Gastroesophageal sphincter (tissue), 4 donors: ENCODE measurements at places on chromosomes 13 and 19. TPM values are rescaled to one million over a fixed set of nuclear protein-coding genes. Genes with fewer than 3 reads are reported as not detected.

The XRCC1 gene
- total RNA-seq, result 24.5 TPM

The CRX gene
- total RNA-seq, result not detected

The SLC25A41 gene
- total RNA-seq, result 0.27 TPM

The SHANK1 gene
- total RNA-seq, result not detected

The ZNF77 gene
- total RNA-seq, result 4.2 TPM

The CLEC4G gene
- not detected for total RNA-seq

The TRPC4 gene
- 1.1 TPM for total RNA-seq

The ATP8A2 gene
- total RNA-seq, result 0.16 TPM

- no peak for ATAC-seq
Measured at GRCh38 chr13:33290421-33290965, 4.9 kb upstream of the STARD13 start.

DNA sequence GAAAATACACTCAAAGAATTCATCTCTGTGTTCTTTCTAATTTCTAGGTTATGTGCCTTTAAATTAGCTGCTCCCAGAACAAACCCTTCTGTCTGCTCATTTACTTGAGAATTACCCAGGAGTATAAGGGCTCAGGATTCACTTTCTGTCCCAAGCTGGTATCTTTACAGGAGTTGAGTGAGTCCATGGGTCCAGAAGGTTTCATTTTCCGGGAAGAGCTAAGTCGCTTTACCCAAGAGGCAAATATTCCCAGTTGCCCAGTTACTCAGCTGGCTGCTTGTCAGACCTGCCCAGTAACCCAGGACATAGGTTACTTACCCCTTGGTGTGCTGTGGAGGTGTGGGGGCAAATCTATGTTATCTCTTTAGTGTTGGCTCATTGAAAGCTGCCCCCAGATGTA lies 47.3 kb downstream of the DHRS12 start:
- no peak for ATAC-seq

GRCh38 chr13:51520524-51520923 lies 63.7 kb upstream of the WDFY2 start:
- ATAC-seq, result no peak

DNA sequence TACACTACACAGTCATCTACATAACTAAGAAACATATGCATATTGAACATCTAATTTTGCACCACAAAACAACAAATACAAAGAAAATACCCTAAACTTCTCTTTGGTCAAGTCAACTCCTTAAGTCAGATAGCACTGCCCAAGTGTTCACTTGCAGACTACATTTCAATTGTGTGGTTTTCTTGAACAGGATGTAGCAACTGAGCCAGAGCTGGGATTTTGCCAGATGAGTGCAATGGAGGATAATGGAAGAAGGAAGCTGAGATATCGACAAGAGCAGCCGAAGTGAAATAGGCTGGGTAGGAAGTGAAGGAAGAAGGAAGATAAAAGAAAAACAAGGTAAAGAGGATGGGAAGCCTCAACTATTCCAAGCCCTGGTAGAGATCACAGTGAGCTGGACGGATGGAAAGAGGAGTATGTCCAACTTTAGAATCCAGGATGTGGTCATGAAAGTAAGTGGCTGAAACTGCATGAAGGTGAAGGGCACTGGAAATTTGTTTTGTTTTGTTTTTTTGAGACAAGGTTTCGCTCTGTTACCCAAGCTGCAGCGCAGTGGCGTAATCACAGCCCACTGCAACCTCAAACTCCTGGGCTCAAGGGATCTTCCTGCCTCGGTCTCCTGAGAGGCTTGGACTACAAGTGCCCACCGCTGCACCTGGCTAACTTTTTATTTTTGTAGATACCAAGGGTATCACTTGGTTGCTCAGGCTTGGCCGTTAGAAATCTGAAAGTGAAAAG lies 15.0 kb downstream of the NUFIP1 start:
- ATAC-seq, result no peak

DNA sequence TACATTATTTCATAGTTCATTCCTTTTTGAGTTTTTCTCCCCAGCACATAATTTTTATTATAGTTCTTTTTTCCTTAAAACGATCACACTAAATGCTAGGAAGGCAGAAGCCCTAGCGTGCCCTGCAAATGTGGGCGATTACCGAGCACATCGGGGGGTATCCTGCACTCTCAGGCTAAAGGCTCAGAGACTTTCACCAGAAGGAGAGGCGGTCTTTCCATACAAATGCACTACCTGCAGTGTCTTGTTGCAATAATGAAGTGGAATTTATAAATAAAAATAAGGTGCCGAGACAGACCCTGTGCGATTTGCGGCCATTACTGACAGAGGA lies 29.3 kb upstream of the SPACA7 start:
- no peak for ATAC-seq

- no peak for ATAC-seq
Measured at GRCh38 chr19:50531171-50531612, 17.5 kb upstream of the ASPDH start.

DNA sequence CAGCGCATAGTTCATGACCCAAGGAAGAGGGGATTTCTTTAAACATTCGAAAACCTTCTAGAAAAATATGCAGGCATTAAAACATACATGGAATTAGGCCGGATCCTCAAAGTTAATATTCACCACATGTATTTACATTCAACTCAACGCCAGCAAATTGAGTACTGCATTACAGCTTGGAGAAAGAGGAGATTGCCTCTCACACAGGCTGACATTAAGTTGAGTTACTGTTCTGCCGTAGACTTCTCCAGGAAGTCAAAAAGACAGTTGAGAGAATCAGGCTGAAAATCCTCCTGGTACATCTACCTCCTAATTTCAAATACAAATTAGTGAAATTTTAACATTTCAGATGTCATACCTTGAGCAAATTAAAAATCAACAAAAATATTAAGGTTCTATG lies 195.7 kb downstream of the URI1 start:
- ATAC-seq, result no peak

GRCh38 chr13:108629181-108629752 lies at the start of gene MYO16:
TSS of gene MYO16 (plus strand) at chr13:108629611. CDS start at chr13:108629845, 234 bp downstream.
- ATAC-seq, result no peak

DNA sequence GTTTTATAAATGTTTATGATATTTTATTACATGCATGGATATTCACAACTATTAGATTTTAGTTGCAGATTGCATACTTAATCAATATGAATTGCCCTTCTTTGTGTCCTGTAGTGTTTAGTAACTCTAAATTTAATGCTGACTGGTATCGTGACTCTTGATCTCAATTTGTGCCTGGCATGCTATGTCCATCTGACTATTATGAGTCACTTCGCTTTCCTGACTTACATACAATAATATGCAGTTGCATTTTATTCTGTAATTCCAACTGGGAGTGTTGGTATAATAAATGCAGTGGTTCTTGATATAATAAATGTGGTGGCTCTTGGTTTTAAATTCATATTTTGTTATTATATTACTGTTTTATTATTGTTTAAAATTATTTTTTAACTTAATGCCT lies 277.5 kb downstream of the LIG4 start:
- no peak for ATAC-seq

DNA sequence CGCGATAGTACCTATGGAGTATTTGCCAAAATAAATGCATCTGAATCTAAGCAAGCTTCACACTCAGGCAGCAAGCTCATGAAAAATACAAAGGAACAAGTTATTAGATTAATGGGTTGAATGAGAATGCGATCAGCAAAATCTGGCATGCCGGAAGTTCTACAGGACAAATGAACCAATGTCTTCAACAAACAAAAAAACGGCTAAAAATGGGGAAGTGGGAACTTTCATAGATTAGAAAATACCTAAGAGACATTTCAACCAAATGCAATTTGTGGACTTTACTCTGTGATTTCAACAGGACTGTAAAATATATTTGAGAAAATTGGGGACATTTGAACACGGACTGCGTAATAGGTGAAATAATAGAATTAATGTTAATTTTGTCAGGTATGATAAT lies 22.4 kb upstream of the RNASEH2B start:
- ATAC-seq, result no peak

DNA sequence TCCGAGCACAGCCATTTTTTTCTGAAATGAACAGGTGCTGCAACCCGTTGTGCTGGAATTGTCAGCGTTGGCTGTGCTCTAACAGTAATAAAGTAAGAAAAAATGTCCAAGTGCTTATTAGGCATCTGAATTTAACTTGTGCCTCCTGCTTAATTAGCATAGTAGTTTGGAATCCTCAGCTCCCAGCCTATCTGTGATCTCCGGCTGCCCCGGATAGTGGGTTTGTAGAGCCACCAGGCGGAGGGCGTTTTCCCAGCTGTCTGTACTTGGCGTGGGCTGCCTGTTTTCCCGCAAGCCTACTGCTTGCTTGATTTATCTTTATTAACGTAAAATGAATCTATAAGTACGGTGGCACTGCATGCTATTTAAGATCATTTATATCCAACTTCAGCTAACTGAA lies 137.9 kb downstream of the MTUS2 start:
- no peak for ATAC-seq

DNA sequence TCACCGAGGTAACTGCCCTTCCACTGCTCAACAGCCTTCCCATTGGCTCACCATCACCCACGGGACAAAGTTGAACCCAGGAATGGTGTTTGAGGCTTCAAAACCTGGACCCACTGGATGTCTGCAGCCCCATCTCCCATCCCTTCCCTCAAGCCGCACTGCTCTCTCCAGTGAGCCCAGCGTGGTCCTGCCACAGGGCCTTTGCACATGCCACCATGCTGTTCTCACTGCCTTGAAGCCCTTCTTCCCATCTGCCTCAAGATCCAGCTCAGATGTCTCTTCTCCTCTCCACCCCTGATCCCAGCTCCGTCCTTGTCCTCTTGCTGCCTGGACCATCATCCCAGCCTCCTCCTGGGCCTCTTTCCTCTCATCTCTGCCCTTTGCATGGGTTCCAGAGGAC lies 4.0 kb downstream of the SHISA7 start:
- no peak for ATAC-seq
